ENCODE measurements at places on chromosomes 3 and 15. TPM values are rescaled to one million over a fixed set of nuclear protein-coding genes. Genes with fewer than 3 reads are reported as not detected.

The TMEM266 gene
- not detected for total RNA-seq

DNA sequence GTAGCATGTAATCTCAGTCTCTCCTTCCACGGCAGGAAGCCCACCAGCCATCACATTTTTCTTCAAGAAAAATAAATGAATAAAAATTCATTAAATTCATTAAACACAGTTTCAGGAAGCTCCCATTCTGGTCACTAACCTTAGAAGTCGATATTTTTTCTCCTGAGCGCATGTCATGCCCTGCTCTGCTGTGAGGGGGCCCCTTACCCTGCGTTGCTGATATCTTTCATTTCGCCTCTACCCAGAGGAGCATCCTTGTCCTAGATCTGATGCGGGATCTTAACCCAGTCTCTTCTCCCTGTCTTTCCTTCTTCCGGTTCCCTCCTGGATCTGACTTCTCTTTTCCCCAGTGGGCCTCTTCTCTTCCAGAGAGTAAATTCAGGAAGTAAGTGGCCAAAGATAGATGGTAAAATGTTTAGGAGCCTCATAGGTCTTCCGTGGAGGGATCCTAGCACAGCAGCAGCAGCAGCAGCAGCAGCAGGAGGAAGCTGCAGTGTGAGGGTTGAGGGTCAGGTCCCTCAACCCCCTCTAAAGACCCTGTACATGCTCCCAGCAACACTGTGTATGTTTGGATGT lies 1.4 kb upstream of the ILDR1 start:
- no peak overlapping the region for H3K27ac ChIP-seq
- no peaks in the 10 kb centered on the region for H3K27me3 ChIP-seq
- DNase-seq = no peak
- no peaks in the 10 kb centered on the region for H3K36me3 ChIP-seq
- H3K4me3 ChIP-seq = no peak overlapping the region

The POTEB3 gene
- not detected for total RNA-seq

- no peaks in the 10 kb centered on the region for H3K4me1 ChIP-seq
- no peaks in the 10 kb centered on the region for H3K36me3 ChIP-seq
- no peak for DNase-seq
- H3K27ac ChIP-seq = no peak overlapping the region
- no peaks in the 10 kb centered on the region for H3K27me3 ChIP-seq
- no peak overlapping the region for H3K4me3 ChIP-seq
Measured at GRCh38 chr3:182644790-182645433, 148.4 kb upstream of the ATP11B start.

DNA sequence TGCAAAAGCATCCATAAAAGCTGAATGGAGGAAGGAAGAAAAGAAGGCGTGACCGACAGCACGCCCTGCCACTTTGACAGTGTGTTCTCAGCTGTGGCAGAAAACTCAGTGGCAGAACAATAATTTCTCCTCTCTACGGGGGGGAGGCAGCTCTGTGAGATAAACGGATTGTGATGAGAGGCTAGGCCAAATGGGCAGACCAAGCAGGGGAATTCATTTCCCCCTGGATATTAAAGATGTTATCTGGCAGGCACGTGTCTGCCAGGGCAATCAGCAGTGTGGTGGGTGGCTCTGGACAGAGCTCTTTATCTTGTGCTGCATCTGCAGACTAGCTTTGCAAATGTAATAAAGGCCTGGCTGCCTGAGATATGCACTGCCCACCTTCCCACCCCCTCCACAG lies 1.9 kb upstream of the RMDN3 start:
- peaks cover 11% of the 10 kb centered on the region for H3K36me3 ChIP-seq
- no peak overlapping the region for H3K27ac ChIP-seq
- no peaks in the 10 kb centered on the region for H3K4me1 ChIP-seq
- no peak for DNase-seq
- no peaks in the 10 kb centered on the region for H3K27me3 ChIP-seq
- H3K4me3 ChIP-seq = no peak overlapping the region

- no peak for DNase-seq
- H3K27ac ChIP-seq = no peak overlapping the region
- H3K4me3 ChIP-seq = peak overlapping the region; percentile 69
- no peaks in the 10 kb centered on the region for H3K4me1 ChIP-seq
- H3K27me3 ChIP-seq = no peaks in the 10 kb centered on the region
Measured at GRCh38 chr3:112302150-112302830, 8.3 kb upstream of the SLC9C1 start.

The STRIT1 gene
- total RNA-seq = not detected

The CSPG4 gene
- 258 TPM for total RNA-seq
